ENCODE measurements at places on chromosomes 6 and 20.
A peak's percentile ranks its signal among the peaks of the same experiment; 100 is the strongest.

GRCh38 chr20:47353692-47354463, 2.6 kb downstream of the ZMYND8 start:
- DNase-seq = no peak

DNA sequence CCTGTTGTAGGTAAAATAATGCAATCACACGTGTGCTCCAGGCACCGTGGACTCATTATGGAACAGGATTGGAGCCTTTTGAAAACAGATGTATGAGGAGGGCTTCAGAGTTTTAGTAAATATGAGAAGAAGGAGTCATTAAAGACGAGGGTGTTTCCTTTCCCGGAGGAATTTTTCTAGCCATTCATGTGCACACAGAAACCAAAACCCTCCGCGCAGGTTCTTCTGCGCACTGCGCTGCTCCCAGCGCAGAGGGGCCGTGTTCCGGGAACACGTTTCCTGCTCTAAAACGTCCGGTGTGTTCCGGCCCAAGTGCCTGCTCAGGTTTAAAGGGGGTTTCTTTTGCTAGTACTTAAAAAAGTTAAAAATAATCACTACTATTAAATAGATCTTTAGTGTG, 11.6 kb downstream of the GPR31 start:
- no peak for DNase-seq

DNA sequence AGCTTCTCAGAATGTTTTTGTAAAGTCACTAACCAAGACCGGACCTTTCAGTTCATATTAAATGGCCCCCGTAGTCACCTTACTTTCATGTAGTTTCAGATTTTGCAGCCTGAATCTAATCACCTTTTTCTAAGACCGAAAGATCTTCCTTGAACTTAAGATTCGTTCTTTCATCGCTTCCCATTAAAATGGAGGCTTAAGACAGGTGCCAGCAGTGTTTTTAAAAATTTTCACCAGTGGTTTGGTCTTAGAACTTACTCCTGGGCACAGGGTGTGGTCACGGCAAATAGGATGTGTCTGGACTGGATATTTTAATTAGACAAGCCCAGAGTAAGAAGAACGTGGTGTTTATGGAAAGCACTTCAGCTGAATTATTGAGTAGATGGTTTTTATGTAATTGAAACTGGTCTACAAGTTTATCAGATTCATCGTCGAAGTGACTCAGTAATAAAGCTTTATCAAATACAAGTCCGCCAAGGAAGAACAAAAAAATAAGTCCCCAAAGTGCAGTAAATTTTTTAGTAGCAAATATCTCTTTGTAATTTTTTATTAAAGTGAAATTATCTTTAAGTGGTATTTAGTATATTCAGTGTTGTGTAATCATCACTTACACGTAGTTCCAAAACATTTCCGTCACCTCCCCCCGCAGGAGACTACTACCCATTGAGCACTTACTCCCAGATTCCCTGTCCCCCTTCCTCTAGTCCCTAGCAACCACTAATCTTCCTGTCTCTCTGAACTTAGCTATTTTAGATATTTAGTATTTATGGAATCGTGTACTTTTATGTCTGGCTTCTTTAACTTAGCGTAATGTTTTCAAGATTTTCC, 868 bp downstream of the SRSF3 start:
- DNase-seq = no peak

DNA sequence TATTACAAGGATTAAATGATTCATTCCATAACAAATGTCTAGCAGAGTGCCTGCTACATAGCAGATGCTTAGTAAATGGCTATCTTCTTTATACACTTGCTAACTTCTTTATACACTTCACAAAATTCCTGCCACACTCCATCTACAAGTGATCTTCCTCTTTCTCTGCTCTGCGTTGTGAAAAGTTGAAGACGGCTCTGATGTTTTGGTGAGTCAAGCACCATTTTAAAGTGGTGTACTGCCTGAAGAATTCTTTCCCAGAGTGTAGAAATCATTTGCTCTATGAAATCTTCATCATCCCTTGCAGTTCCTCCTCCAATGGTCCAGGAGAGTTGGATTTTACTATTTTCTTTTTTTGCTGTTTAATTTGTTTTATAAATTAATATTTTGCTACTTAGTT, 74.9 kb downstream of the TNFAIP3 start:
- DNase-seq = no peak

DNA sequence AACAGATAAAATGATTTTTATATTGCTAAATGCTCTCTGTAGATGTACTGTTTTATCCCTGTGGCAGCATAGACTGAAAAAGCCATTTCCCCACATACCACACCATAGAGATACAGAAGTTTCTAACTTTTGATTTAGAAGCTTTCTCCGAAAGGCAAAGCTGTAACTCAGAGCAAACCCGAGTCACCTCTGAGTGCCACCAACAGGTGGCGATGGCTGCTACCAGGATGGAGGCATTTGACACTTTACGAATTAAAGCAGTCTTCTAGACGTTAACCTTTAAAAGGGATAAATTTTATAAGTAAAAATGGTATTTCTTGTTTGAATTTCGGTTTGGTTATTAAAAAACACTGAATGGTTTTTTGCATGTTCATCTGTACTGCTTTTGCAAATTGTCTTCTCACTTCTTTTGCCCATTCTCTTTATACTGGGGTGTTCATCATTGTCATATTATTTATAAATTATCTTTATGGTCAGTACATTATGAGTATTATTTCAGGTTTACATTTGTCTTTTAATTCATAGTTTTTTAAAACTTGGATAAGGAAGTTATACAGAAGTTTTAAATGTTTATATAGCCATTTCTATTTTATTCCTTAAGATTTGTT, 201.0 kb upstream of the CEP162 start:
- DNase-seq = no peak

DNA sequence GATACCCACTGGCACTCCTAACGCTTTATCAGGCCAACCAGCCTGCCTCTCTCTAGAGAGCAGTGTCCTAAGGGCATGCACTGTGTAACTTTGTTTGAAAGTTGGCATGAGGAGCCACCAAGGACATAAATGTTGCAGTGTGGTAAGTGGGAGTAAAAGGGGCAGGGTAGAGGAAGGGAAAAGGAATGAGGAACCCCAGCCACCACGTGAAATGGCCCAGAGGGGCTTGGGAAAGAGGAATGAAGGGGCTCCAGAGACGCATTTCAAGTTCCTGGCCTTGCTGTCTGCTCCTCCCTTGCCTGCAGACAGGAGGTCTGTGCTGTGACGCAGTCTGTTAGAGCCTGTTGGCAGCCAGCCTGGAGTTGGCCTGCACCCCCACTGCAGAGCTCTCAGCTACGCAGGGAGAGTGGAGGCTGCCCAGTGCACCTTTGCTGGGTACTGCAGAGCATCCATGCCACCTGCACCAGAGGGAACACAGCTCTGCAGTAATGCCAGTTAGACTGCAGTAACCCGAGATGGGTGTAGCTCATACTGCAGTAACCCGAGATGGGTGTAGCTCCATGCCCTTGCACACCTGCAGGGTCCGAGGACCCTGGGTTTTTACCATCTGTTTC, 86.8 kb upstream of the SNAP25 start:
- DNase-seq = no peak

DNA sequence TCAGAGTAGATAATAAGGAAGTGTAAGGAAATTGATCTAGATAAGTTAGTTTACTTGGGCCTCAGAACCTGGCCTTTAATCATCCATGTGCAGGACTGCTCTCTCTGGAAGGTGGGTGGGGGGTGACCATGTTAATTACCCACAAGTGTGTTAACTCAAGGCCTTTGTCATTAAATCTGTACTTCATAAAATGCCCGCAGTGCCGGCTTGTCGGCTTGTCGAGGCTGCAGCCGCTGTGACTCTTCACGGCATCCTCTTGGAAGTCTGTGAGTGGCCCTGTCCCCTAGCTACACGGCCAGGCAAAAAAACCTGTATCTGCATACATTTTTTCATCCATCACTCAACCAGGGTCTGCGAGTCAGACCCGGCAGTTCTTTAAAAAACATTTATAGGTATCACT, 70.9 kb upstream of the ASCC3 start:
- no peak for DNase-seq

GRCh38 chr6:62623846-62624532, 338.0 kb upstream of the KHDRBS2 start:
- DNase-seq = no peak

GRCh38 chr6:129130106-129130505, 247.2 kb downstream of the LAMA2 start:
- DNase-seq = no peak

- DNase-seq = no peak
Observed at GRCh38 chr20:57079031-57080005, 187.1 kb downstream of the BMP7 start.

DNA sequence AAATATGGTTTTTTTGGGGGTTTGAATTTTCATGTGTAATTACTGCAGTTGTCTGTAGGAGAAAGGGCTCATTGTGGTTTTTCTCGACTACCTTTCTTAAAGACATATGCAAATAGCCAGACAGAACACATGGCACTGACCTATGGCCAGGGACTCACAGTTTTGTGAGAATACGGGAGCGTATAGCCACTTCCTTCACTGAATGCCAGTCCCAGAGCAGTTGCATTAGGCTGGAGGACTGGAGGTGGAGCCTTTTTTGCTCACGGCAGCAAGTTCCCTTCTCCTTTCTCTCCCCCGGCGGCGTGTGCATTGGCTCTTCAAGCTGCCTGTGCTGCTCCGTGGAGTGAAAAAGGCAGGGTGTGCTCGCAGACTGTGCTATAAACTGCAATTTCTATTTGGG, 114.9 kb downstream of the AKAP7 start:
- DNase-seq = no peak

DNA sequence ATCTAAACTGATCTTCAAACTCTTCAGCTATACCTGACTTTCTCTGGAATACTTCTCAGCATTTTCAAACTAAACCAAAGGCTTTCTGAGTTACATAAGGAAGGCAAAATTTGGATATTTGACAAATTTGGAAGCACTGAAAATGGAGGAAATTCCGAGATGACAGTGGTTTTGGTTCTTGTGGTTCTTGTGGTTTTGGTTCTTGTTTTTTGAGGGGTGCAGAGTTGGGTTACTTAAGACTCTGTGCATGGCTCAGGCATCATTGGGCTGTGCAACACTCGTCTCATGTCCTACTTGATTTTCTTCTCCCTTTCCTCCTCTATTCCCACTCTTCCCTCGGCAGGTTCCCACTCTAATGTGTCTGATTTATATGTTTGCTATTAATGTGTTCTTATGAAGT, 78.0 kb downstream of the SLC22A3 start:
- no peak for DNase-seq

- no peak for DNase-seq
Observed at GRCh38 chr6:12270551-12271230, 19.5 kb upstream of the EDN1 start.

GRCh38 chr6:16450821-16451220, 212.4 kb downstream of the GMPR start:
- no peak for DNase-seq

- DNase-seq = peak; percentile 11
Observed at GRCh38 chr20:8020314-8021079, 936 bp upstream of the TMX4 start.

- no peak for DNase-seq
Observed at GRCh38 chr6:46815130-46815529, 21.9 kb downstream of the MEP1A start.

- no peak for DNase-seq
Observed at GRCh38 chr6:114995526-114995925, 652.7 kb upstream of the HS3ST5 start.

DNA sequence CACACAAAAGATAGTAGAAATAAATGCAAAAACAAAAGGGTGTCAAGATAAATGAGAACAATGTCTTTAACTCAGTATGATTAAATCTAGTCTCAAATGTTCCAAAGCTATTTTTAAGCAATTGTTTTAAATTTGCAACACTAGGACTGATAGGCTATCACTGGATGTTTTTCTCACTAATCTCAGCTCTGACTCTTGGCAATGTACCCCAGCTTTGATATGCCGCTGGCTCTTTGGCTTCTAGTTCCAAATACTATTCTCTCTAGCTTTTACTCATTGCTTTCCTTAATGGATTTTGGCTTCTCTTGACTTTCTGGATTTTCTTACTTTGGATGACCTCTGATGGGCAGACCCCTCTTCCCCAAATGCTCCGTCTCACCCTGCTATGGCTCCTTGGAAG, 116.0 kb upstream of the SLC35B3 start:
- no peak for DNase-seq

GRCh38 chr6:105191351-105191750, 11.5 kb upstream of the POPDC3 start:
- DNase-seq = no peak

- no peak for DNase-seq
Observed at GRCh38 chr6:34544776-34545471, 11.2 kb downstream of the SPDEF start.

DNA sequence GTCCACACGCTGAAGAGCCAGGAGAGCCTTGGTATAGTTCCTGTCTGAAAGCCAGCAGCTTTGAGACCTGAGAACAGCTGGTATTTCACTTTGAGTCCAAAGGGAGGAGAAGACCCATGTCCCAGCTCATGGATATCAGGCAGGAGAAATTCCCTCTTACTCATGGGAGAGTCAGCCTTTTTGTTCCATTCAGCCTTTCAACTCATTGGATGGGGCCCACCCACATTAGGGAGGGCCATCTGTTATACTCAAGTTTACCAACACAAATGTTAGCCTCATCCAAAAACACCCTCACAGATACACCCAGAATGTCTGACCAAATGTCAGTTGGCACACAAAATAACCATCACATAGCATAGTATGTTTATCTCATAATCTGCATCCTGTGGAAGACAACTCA, 80.1 kb downstream of the GMDS start:
- DNase-seq = no peak

- no peak for DNase-seq
Observed at GRCh38 chr6:137370871-137371633, 123.1 kb downstream of the OLIG3 start.

- no peak for DNase-seq
Observed at GRCh38 chr6:168249746-168250145, 69.8 kb downstream of the DACT2 start.

- no peak for DNase-seq
Observed at GRCh38 chr6:45650524-45651135, 272.9 kb upstream of the SUPT3H start.

- no peak for DNase-seq
Observed at GRCh38 chr6:40378071-40378724, 209.0 kb downstream of the LRFN2 start.

Measured in T-helper 22 cell (primary cell).